ENCODE measurements at places on chromosomes 16 and 17.

DNA sequence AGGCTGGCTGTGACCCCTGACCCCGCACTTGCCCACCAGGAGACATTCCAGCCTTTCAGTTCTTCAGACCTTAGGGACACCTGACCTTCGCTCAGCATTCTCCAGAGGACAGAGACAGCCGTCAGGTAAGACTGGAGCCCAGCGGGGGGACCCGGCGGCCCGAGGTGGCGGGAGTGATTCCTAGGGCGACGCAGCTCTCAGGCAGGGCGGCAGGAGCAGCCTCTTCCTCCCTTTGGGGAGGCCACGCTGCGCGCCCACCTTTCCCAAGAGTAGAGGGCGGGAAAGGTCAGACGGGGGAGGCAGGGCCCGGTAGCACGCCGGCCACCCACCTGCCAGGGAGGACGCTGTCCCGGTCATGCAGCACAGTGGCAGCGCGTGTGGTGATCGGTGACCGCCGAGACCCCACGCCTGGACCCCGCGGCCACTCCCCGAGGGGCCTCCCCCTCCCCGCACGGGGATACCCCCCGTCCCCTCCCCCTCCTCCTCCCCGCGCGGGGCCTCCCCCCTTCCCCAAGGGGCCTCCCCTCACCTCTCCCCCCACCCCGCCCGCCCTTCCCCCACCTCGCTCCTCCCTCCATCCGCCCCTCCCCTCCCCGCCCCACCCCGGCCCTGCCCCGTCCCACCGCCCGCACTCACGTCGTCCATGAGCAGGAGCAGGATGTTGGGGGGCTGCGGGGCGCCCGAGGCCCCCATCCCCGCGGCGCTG is 472 bp downstream of the GALNS start:
- DNase-seq = no peak

- no peak for DNase-seq
Observed at GRCh38 chr16:88734361-88734728, 28.0 kb downstream of the CTU2 start.

DNA sequence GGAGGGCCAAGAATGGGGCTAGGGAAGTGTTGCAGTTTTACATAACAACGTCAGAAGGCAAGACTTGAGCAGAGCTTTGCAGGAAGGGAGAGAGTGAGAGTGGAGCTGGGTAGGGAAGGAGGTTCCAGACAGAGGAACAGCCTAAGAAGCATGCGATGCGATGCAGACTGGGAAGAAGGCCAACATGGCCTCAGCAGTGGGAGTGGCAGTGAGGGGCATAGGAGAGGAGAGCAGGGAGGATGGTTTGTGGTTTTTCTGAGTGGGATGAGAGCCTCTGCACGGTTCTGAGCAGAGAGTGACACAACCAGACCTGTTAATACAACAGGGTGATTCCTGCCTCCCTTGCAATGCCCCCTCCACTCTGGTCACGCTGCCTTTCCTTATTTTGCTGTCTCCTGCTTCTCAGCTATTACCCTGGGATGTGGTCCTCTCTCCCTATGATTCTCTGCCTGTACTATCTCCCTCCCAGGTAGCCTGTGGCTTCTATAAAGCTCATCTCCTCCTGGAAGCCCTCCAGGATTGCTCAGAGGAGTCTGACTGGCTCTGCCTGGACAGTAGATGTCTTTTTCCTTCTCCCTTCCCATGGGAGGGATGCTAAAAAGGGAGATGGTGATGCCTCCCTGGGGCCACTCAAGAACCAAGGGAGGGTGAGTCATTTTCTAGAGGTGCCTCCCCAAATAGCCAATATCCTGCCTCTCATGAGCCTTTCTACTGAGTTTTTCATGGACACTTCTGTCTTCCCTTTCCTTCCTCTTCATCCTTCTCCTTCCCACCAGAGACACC is 38.7 kb upstream of the NGFR start:
- DNase-seq = no peak

- DNase-seq = no peak
Observed at GRCh38 chr16:58614212-58614611, 15.4 kb downstream of the CNOT1 start.

- no peak for DNase-seq
Observed at GRCh38 chr17:57823469-57824401, 26.1 kb downstream of the MRPS23 start.
